Right forelimb (tissue), 1 donor: ENCODE measurements at places on chromosomes 5 and 9.
A peak's percentile ranks its signal among the peaks of the same experiment; 100 is the strongest.

DNA sequence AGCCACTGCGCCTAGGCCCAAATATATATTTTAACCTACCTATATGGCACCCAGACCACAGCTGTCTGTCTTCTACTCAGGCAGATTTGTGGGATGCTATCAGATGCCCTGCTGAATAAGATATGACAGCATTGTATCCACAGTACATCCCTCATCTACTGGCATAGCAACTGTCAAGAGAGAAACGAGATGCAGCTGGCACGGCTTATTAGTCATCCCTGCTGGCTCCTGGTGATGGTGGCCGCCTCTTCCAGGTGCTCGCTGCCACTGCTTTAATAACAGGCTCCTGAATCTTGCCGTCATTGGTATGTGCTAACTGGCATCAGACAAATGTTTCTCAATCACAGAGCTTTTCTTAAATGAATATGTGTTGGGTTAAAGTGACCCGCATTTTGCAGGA is 34.0 kb downstream of the B4GALT1 start:
- DNase-seq = peak; percentile 10

DNA sequence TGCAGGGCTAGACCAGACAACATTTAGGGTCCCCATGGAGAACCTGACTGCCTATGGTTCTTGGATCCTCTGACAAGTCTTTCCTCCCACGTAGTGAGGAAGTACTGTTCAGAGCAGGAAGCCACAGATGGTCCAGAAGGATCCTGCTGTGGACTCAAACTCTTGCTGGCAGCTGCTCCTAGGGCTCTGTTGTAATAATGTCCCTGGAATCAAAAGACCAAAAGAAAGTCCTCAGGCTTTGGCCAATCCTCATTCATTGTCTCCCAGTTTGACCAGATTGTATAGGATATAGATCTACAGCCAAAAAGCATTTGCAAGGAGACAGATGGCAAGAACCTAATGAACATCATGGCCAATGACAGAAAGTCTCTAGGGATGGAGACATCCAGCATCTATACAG is 53.9 kb downstream of the SEMA6A start:
- no peak for DNase-seq

- DNase-seq = no peak
These were observed 3.2 kb upstream of the FBXO4 start for GRCh38 chr5:41921874-41922273.

- DNase-seq = peak; percentile 58
These were observed 2.2 kb downstream of the COL23A1 start for GRCh38 chr5:178587763-178588611.

DNA sequence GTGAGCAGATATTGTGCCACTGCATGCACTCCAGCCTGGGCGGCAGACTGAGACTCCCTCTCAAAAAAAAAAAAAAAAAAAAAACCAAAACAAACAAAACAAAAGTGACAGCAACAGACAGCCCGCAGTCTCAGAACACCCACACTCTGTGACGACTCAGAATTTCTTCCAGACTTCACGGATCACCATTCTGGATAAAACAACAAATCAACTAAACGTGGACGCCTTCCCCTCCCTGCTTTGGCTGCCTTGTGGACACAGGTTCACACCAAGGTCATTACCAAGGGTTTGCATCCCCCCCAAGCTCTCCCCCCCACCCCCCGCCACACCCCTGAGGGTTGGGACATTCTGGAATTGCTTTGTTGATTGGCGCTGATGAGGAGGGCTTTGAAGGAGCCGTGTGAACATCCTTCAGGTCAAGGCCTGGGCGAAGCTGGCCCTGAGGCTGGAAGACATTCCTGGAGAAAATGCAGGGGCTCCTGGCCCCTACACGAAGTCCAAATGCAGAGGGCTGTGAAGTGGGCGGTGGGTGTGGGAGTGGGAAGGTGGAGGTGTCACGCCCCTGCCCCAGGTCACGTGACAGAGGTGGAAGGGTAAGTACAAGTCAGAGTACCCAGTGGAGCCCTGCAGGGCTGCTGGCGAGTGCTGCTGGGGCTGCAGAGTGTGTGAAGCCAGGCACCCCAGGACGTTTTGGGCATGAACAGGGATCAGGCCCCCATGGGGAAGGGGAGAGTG is 10.1 kb downstream of the LCN10 start:
- DNase-seq = no peak

GRCh38 chr5:14202462-14202861 is 59.3 kb downstream of the TRIO start:
- no peak for DNase-seq

DNA sequence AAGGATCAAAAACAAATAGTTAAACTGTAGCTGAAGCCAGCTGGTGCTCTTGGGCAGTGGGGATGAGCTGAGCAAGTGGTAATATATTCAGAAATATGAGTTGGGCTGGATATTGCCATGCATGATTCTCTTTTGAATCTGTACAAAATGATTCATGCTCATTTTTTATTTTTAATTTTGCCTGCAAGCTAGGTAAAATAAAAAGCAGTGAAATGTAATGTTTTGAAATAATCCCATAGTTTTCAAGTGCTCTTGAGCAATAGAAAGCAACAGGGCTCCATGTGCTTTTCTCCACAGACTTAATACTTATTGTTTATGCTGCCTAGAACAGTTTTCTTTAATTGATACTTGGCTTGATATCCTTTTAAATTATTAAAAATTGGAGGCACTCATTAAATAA is 489.3 kb downstream of the TLE4 start:
- no peak for DNase-seq

GRCh38 chr5:121279801-121280200 is 571.9 kb upstream of the FTMT start:
- no peak for DNase-seq

GRCh38 chr5:58524571-58524970 is 33.3 kb downstream of the GAPT start:
- no peak for DNase-seq
